GM18507 (cell line): ENCODE measurements at places on chromosomes 7 and 10.

DNA sequence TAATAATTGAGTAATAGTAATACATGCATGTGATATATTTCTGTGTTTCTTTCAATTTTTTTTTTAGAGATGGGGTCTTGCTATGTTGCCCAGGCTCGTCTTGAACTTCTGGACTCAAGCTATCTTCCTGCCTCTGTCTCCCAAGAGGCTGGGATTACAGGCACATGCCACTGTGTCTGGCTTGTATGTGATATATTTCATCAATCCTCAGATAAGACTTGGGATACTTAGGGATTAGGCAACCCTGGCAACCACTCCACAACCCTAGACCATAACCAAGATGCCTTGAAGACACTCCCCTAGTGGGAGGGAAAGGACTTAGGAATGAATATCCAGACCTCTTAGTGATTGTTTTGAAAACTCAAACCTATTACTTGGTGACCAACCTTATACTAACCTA is 154.8 kb downstream of the CCDC3 start:
- no peak for DNase-seq

GRCh38 chr7:158431941-158432347 is 155.7 kb downstream of the PTPRN2 start:
- DNase-seq = no peak

GRCh38 chr7:74398426-74398825 is 55.3 kb upstream of the GTF2IRD1 start:
- DNase-seq = no peak

DNA sequence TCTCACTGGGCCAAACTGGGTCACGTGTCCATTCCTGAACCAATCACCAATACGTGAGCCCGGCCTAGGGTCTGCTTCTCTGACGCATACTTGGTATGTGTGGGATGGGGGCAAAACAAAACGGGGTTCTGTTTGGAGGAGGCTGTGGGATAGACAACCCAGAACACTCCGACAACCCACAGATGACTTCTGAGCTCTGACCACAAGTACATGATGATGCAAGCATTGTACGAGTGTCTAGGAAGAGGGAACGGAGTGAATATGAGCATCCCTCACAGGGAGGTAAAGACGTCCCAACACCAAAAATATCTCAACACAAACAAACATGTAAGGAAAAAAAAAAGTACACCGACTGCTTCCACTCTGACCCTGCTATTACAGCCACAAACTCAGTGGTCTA is 5.6 kb downstream of the DAGLB start:
- no peak for DNase-seq

DNA sequence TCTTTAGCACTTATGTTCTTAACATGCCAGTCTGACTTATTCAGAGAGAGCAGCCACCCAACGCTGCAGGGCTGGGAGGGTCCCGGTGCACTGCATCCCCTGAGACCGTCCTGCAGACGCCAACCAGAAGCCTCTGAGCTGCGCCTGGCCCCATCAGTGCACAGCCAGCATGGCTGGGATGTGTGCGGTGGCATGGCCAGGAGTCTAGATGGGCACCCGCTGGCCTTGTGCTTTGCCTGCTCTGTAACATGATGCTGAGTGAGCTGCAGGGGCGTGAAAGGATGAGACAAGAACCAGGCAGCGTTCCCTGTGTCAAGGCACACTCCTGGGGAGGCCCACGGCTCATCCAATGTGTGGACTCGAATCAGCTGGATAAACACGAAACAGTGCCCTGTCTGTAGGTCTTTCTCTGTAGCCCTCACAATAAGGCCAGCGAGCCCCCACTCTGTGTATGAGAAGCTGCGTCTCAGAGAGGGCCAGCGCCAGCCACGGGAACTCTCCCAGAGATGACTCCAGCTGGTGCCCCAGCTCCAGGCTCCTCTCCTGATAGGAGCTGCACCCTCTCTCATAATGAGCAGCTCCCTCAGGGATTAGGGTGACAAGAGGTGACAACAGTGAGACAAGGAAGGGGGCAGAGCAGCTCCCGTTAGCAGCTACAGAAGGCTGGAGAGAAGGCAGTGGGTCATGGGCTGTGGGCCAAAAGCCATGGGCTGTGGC is 96.8 kb downstream of the TNS3 start:
- DNase-seq = no peak

DNA sequence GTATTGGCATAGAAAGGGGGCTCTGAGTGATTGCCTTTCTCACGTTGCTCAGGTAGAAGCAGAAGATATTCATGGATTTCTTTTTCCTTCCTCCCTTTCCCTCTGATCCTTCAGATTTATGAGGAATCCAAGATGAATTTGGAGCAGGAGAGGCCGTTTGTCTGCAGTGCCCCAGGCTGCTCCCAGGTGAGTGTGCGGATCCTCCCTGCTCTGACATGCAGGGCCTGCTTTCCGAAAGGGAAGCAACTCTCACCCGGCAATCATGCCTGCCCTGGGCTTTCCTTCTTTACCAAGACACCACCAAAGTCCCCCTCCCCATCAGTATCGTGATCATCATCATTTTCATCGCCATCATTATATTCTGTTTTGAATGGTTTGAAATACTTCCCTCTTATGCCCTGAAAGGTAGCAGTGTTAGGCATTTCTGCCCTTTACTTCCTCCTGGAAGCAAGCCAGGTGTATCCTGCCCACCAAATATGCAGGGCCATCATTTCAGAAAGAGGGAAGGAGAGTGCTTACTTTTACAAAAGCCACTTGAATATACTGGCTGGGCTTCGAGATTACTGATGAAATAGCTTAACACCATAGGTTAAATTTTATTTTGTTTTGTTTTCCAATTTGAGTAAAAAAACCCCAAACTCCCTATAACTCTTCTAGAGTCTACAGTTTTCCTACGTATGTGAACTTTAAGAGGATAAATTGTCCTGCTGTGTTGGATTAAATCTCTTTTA is 75.9 kb downstream of the CREB5 start:
- DNase-seq = no peak

DNA sequence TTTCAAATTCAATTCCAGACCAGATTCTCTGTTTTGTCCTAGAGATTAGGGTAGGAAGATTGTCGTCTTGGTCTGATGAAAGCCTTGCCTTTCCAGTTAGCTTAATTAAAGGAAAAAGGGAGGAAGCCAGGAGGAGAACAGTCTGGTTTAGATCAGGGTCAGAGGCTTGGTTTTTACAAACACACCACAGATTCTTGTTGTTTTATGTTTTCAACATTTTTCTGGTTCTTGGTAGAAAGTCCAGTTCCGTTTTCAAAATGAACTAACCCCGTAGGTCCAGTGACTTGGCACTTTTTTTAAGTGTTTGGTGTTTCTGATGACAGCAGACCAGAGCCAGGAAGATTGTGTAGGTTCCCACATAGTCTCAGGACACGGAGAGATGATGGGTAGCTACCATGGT is 167.1 kb upstream of the INHBA start:
- no peak for DNase-seq

DNA sequence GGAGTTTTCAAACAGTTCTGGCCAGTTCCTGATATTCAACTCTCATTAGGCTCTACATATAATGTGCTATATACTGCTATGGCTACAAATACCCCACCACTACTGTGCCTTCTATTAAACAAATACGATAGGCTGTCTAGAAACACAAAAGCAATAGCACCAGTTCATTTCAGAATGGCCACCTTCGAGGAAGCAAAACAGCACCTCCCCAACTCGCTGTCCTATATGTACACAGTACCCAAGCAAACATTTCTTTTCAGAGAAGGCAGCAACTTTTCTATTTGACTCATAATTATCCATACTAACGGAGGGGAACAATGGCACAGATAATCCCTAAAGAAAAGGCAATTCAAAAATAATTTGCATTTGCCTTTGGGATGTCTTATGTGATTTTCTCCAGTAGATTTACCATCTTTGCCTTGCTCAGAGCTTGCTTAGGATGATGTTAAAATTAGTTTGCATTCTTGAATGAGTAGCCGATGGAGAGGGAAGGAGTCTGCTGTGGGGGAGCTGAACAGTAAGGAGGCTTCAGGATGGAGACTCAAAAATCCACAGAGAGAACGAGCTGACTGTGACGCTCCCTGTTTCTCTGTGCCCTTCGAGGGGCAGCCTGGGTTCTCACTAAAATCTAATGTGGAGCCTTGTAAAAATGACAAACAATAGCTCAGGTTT is 218.7 kb downstream of the FANK1 start:
- no peak for DNase-seq

DNA sequence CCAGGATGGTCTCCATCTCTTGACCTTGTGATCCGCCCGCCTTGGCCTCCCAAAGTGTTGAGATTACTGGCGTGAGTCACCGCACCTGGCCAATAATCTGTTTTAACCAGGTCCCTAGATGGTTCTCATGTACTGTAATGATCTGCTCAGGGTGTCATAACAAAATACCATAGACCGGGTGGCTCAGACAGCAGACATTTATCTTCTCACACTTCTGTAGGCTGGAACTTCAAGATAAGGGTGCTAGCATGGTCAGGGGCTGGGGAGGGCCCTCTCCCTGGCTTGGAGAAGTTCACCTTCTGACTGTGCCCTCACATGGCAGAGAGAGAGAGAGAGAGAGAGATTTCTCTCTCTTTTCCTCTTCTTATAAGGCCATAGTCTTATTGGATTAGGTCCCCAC is 279.4 kb upstream of the LYZL1 start:
- no peak for DNase-seq

- no peak for DNase-seq
Observed at GRCh38 chr7:45259227-45259596, 101.6 kb downstream of the RAMP3 start.

- no peak for DNase-seq
Observed at GRCh38 chr10:51815723-51816122, 116.3 kb upstream of the CSTF2T start.

GRCh38 chr10:35909121-35909720 is 267.1 kb upstream of the FZD8 start:
- no peak for DNase-seq

- no peak for DNase-seq
Observed at GRCh38 chr10:44382131-44382858, 2.6 kb downstream of the CXCL12 start.

GRCh38 chr10:78727728-78728127 is 341.0 kb upstream of the ZMIZ1 start:
- DNase-seq = no peak

- no peak for DNase-seq
Observed at GRCh38 chr10:62637249-62638061, 167.1 kb upstream of the ADO start.

DNA sequence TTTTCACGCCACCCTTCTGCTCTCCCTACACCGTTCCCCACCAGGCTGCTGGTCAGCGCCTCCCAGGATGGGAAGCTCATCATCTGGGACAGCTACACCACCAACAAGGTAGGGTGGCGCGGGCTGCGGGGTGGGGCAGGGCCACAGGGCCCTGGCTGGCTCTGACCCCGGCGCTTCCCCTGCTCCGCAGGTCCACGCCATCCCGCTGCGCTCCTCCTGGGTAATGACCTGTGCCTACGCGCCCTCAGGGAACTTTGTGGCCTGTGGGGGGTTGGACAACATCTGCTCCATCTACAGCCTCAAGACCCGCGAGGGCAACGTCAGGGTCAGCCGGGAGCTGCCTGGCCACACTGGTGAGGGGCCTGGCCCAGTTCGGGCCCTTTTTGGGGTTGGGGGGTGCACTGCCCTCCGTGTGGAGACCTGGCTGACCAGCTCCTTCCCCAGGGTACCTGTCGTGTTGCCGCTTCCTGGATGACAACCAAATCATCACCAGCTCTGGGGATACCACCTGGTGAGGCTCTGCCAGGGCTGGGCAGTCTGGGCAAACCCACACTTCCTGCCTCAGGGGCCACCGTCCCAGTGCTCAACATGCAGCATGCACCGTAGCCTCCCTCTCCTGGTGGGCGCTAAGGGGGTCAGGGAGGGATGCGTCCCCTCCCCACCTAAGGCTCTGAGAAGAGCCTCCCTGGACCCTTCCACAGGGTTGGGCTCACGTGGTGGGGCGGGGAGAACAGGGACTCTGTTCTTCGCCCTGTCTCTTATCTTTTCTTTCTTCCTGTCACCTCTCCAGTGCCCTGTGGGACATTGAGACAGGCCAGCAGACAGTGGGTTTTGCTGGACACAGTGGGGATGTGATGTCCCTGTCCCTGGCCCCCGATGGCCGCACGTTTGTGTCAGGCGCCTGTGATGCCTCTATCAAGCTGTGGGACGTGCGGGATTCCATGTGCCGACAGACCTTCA is 4.0 kb downstream of the GNB2 start:
- DNase-seq = no peak

DNA sequence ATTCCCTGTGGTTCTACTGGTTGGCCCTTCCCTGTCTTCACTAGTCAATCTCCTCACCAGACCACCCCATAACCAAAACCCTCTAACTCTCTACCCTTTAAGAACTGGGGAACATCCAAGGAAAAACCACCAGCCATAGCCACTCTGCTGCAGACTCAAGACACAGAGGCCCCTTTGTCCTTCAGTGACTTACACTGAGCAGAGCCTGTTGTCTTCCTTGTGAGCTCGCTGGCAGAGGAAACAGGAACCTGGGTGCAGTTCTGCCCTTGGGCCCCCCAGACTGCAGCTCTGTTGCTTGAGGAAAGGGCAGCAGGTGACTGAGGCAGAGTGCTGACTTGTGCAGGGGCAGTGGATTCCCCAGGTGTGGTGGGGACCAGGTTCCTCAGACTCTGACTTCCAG is 30.6 kb downstream of the ZC3HAV1 start:
- no peak for DNase-seq

DNA sequence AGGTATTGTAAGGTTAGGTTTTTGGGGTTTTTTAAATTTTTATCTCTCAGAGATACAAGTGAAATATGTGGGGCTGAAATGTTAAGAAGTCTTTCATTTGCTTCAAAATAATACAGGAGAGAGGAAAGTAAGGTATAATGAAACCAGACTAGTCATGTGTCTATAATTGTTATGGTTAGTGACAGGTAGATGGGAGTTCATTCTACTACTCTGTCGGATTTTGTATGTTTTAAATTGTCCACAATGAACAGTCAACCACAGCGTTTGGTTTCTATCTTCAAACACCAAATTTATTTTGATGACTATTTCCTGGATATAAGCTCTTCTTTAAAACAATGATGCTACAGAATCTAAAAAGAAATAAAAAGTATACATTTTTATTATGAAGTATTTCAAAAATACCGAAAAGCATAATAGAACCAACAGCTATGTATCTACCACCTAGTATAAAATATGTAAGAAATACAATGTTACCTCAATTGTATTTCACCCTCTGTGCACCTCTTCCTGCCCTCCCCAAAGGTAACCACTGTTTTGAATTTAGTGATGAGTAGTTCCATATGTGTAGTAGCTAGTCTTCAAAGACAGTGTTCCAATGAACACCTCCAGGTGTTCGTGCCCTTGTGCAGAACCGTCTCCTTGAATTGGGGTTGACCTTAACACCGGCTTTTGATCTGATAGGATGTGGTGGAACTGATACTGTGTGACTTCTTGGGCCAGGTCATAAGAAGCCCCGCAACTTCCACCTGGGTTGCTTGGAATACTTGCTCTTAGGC is 74.8 kb upstream of the CDK1 start:
- DNase-seq = no peak

DNA sequence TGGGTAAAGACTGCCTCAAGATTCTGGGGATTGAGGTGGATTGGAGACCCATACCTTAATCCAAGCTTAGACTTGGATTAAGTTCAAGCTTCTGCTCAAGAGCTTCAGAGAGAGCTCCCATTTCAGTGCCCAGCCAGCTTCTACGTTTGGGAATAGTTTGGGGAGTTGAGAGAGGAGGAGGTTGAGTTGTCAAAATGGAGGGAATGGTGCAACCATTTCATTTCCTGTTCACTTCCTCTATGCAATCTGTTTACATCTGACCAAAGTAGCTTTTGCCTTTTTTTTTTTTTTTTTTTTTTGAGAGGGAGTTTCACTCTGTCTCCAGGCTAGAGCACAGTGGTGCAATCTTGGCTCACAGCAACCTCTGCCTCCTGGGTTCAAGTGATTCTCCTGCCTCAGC is 65.8 kb downstream of the ENTPD1 start:
- DNase-seq = no peak

GRCh38 chr10:50585921-50586739 is 37.6 kb downstream of the SGMS1 start:
- no peak for DNase-seq
